ENCODE measurements at places on chromosomes 5 and 9.

DNA sequence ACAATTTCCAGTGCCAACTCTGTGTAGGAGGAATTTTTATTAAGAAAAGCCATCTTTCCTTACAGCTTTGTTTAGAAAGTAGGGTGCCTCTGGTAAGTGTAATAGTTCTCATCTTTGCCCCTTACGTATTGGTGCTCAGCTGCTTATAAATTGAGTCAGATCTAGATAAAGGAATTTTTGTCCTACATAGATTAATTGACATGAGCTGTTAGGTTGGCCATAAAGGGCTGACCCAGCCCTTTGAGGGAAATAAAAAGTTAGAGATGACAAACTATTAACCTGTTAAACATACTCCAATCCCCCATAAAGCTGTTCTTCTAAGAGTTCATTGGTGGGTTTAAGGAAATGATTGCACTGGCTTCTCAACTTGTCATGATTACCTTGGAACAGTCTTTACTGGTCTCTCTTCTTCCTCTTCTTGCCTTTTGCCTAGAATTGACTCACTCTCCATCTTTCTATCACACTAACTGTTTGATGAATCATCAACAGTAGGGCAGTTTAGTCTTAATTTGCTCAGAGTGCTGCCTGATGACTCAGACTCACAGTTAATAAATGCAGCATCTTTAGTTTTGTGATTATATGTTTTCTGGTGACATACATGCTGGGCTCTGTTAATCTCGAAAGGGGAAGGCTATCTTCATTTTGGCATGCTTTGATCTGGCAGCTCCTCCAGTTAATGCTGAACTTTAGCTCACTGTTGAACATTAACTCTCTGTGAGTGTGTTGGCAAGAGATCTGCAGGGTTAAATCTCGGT, 51.7 kb downstream of the ARHGAP26 start:
- DNase-seq: no peak

DNA sequence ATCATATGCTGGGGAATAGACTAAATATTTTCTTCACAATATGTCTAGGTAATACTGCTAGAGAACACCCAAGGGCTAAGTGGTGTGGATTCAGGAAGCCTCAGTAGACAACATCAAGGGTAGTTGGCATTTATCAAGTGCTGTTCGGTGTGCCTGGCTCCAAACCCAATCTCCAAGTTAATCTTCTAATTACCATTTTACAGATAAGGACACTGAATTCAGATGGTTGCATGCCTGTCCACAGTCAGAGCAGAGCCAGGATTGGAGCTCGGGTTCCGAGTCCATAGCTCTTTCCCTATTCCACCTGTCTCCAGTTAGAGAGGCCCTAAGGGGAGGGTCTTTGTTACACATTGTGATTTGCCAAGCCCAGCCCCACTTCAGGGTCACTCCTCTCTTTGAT, 58.2 kb downstream of the FGF18 start:
- no peak for DNase-seq

GRCh38 chr9:108551030-108551841, 304.6 kb downstream of the ACTL7B start:
- DNase-seq: no peak

DNA sequence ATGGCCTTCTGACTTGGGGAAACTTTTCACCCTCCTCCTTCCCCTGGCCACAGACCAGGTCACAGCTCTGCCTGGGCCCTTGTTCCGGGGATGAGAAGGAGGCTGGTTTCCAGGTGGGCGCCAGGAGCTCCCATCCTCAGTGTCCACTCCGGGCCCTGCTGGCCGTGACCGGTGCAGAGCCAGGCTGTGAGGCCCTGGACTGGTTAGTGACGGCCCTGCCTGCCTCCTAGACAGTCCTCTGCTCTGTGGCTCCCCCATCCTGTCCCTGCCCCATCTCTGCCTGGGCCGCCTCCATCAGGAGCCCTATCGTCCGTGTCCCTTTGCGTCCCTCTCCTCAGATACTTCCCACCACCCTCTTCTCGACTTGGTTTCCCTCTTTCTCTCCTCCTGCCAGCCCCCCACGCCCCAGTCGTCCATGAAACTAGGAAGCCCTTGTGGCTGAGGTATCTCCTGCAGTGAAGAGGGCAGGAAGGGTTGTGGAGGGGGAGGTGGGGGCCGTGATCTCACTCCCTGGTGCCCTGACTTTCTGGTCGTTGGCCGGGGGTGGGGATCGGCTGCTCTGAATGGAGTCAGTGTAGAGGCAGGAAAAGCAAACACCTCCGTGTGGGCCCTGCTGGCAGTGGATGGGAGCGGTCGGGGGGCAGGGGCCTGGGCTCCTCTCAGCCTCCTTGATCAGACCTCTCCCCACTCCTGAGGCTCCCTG, 15.4 kb upstream of the CERCAM start:
- DNase-seq: no peak

DNA sequence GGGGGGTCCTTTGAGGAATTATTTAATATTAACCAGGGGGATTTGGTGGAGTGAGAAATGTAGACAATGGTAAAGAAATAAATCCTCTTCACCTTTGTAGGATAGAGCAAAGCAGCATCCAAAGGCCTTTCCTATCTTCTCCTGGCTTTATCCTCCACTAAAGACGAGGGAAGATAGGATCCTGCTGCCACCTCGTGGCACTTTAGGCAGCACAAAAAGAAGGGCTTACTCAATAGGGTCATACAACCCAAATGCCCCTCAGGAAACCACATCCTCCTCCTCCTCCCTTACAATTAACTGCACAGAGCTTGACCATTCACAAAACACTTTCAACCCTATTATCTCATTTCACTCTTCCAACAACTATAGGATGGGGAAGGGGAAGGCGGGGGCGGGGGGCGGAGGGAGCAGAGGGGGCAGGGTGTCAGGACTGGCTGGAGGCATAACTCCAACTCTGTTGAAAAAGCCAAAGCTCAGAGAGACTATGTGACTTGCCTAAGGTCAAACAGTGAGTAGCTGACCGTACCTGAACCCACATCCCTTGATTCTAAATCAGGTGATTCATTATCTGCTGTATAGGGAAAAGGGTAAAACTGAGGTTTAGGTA, 45.4 kb upstream of the MYOT start:
- no peak for DNase-seq

GRCh38 chr9:110087605-110088004, 120.4 kb downstream of the C9orf152 start:
- no peak for DNase-seq

Data from NCI-H2081 (cell line).